Subcutaneous preadipocyte (primary cell): ENCODE measurements at places on chromosomes 12 and 14. TPM values are rescaled to one million over a fixed set of nuclear protein-coding genes. Genes with fewer than 3 reads are reported as not detected.

CFAP251 gene
- 1.8 and 2.6 TPM in 2 replicates for total RNA-seq

P2RX2 gene
- not detected in 2 replicates for total RNA-seq

SIX6 gene
- not detected in 2 replicates for total RNA-seq

RAD9B gene
- 0.37 and 0.59 TPM in 2 replicates for total RNA-seq

KRT78 gene
- total RNA-seq: not detected in 2 replicates

AICDA gene
- total RNA-seq: not detected in 2 replicates

C12orf56 gene
- 4.8 and 11.9 TPM in 2 replicates for total RNA-seq

ALG10 gene
- total RNA-seq: 9.6 and 20.3 TPM in 2 replicates

CDC42BPB gene
- total RNA-seq: 98.5 and 124 TPM in 2 replicates

CYP27B1 gene
- 0.39 and 1.1 TPM in 2 replicates for total RNA-seq

ZFP36L1 gene
- total RNA-seq: 37.8 and 46.7 TPM in 2 replicates

MYG1 gene
- total RNA-seq: 44.8 and 56.7 TPM in 2 replicates

TMTC1 gene
- 71.7 and 96.2 TPM in 2 replicates for total RNA-seq

CAPS2 gene
- total RNA-seq: 4.8 and 5.3 TPM in 2 replicates

SMIM41 gene
- total RNA-seq: 0.20 TPM in 1 of 2 replicates, not detected in the other

GPR68 gene
- 2.2 and 6.6 TPM in 2 replicates for total RNA-seq

AMN gene
- under 0.01 TPM in 1 of 2 replicates, not detected in the other for total RNA-seq

BCL11B gene
- 0.20 and 0.37 TPM in 2 replicates for total RNA-seq

NTF3 gene
- total RNA-seq: not detected in 2 replicates

KRT72 gene
- not detected in 2 replicates for total RNA-seq

IL31 gene
- not detected in 2 replicates for total RNA-seq

SOCS2 gene
- total RNA-seq: 9.2 and 14.5 TPM in 2 replicates

CNIH1 gene
- total RNA-seq: 61.4 and 109 TPM in 2 replicates

POTEG gene
- not detected in 2 replicates for total RNA-seq

SLC4A8 gene
- total RNA-seq: 1.5 and 2.0 TPM in 2 replicates

SDR9C7 gene
- not detected in 2 replicates for total RNA-seq

BEGAIN gene
- 0.73 and 1.2 TPM in 2 replicates for total RNA-seq

NANOG gene
- total RNA-seq: not detected in 2 replicates

SMARCD1 gene
- 41.5 and 55.1 TPM in 2 replicates for total RNA-seq

CACNA2D4 gene
- total RNA-seq: 0.20 and 1.8 TPM in 2 replicates

TMPRSS12 gene
- not detected in 2 replicates for total RNA-seq

PRIMA1 gene
- total RNA-seq: not detected in 2 replicates

UNC119B gene
- total RNA-seq: 14.0 and 16.8 TPM in 2 replicates

PAX9 gene
- total RNA-seq: 0.37 and 0.39 TPM in 2 replicates

MBIP gene
- total RNA-seq: 11.3 and 11.4 TPM in 2 replicates

STAB2 gene
- total RNA-seq: not detected in 2 replicates

ABHD4 gene
- 10.8 and 12.1 TPM in 2 replicates for total RNA-seq

SYCP3 gene
- total RNA-seq: 0.39 TPM in 1 of 2 replicates, not detected in the other

FITM1 gene
- total RNA-seq: 0.37 TPM in 1 of 2 replicates, not detected in the other

CCDC60 gene
- total RNA-seq: not detected in 2 replicates

FZD10 gene
- 1.1 TPM in 1 of 2 replicates, not detected in the other for total RNA-seq

HOXC12 gene
- not detected in 2 replicates for total RNA-seq

LRRIQ1 gene
- total RNA-seq: 0.59 and 1.1 TPM in 2 replicates

FSCB gene
- not detected in 2 replicates for total RNA-seq

LRTM2 gene
- total RNA-seq: not detected in 2 replicates

SOAT2 gene
- under 0.01 TPM in 1 of 2 replicates, not detected in the other for total RNA-seq

VSX2 gene
- not detected in 2 replicates for total RNA-seq

KLRC1 gene
- total RNA-seq: not detected in 2 replicates

CAPZA3 gene
- total RNA-seq: not detected in 2 replicates

CLEC12A gene
- total RNA-seq: not detected in 2 replicates

DNAI7 gene
- total RNA-seq: 0.37 TPM in 1 of 2 replicates, not detected in the other

TM9SF1 gene
- total RNA-seq: 53.2 and 56.2 TPM in 2 replicates

SLC39A5 gene
- 0.20 TPM in 1 of 2 replicates, not detected in the other for total RNA-seq

TSPAN19 gene
- total RNA-seq: under 0.01 and 0.39 TPM in 2 replicates
